SK-N-SH (cell line): ENCODE measurements at places on chromosomes 1 and 21. TPM values are rescaled to one million over a fixed set of nuclear protein-coding genes. Genes with fewer than 3 reads are reported as not detected.

AADACL4 gene
- polyA plus RNA-seq = 0.32 and 0.59 TPM in 2 replicates

LAMC2 gene
- 0.15 and 0.16 TPM in 2 replicates for polyA plus RNA-seq

CHIA gene
- polyA plus RNA-seq = not detected in 2 replicates

FBXO2 gene
- polyA plus RNA-seq = 17.0 and 21.7 TPM in 2 replicates

FAM167B gene
- polyA plus RNA-seq = 1.2 and 1.6 TPM in 2 replicates

MLLT11 gene
- 26.7 and 33.8 TPM in 2 replicates for polyA plus RNA-seq

PADI1 gene
- 0.26 and 0.62 TPM in 2 replicates for polyA plus RNA-seq

OR6N1 gene
- polyA plus RNA-seq = not detected in 2 replicates

WDR47 gene
- polyA plus RNA-seq = 7.9 and 11.1 TPM in 2 replicates

CSMD2 gene
- polyA plus RNA-seq = 0.02 TPM in 1 of 2 replicates, not detected in the other

TMEM81 gene
- 1.8 and 2.7 TPM in 2 replicates for polyA plus RNA-seq
